ENCODE measurements at places on chromosomes 5 and 9.

- no peak for DNase-seq
Observed at GRCh38 chr5:126976520-126977172, 53.7 kb downstream of the MARCHF3 start.

DNA sequence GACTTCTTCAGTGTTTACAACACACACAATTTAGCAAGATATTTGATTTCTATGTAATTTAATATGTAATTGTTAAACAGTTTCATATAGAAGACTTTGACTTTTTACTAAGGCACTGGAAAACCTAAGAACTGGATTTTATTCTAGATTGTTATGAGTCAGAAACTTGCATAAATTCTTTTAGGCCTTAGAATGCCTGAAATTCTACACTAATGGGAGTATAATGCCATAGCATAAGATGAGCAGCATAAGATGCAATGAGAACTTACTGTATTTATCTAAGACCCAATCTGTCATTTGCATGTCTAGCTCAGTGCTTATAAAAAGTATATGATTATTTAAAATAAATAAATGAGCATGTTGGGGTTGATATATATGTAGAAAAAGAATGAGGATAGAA, 285.2 kb downstream of the CDH12 start:
- no peak for DNase-seq

GRCh38 chr9:7366121-7366520, 433.5 kb downstream of the DMAC1 start:
- DNase-seq = no peak

DNA sequence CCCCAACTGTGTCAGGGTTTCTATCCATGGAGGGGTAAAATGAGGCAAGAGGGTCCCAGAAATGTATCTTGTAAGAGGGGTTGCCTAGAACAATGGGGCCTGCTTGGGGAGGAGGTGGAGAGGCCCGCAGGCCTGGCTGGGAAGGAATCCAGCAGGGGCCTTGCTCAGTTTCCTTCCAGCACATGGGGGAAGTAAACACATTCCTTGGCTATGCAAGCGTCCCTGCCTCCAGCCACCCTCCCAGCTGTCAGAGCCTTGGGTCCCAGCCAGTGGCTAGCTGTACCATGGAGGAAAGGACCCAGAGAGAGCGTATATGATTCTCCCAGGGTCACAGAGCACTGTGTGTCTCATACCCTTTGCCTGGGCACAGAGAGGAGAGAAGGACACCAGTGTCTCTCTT, 71.1 kb upstream of the IL17B start:
- DNase-seq = no peak

GRCh38 chr5:127355337-127355736, 64.7 kb downstream of the MEGF10 start:
- no peak for DNase-seq

GRCh38 chr5:23396346-23396745, 111.1 kb upstream of the PRDM9 start:
- no peak for DNase-seq

GRCh38 chr9:111937301-111937700, 40.7 kb downstream of the UGCG start:
- DNase-seq = no peak

- DNase-seq = no peak
Observed at GRCh38 chr5:172939071-172939470, 20.2 kb upstream of the RPL26L1 start.

DNA sequence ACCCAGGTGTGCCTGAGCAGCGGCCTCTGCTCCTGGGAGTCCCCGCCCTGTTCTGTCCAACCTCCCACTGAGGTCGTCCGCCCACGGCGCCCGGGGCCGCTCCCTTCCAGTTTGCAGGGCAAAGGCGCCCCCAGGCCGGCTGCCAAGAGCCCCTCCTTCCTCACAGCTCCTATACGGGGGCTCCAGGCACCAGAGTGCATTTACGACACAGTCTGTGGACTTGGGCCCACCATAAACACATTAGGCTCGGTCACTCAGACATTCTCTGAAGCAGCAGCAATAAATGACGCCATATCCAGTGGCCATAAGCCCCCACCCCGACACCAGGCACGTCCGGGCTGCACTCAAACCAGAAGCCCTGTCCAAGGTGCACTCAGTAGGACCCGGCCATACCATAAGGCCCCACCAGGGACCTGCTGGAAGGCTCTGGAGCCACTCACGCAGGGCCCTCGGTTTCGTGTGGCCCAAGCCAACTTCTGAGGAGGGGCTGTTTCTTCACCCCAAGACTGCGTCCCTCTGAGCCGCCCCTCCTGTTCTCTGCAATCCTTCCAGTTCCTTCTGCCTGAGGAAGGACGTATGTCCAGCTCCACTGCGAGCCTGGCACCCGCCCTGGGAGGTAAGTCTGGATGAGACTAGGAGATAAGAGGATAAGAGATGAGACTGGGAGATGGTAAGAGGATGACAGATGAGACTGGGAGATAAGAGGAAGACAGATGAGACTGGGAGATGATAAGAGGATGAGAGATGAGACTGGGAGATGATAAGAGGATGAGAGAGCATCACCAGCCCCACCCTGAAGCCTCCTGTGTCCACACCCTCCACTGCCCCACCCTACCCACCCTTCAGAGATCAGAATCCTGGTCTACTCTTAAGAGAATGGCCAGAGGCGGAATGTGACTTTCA, 26.7 kb downstream of the SLC6A18 start:
- DNase-seq = no peak

- no peak for DNase-seq
Observed at GRCh38 chr5:42880496-42881150, 68.9 kb upstream of the SELENOP start.

GRCh38 chr5:57749396-57749795, 266.8 kb upstream of the ACTBL2 start:
- no peak for DNase-seq

- no peak for DNase-seq
Observed at GRCh38 chr5:60584304-60584703, 115.7 kb downstream of the DEPDC1B start.

GRCh38 chr9:86454701-86455615, 100.7 kb upstream of the TUT7 start:
- DNase-seq = no peak

DNA sequence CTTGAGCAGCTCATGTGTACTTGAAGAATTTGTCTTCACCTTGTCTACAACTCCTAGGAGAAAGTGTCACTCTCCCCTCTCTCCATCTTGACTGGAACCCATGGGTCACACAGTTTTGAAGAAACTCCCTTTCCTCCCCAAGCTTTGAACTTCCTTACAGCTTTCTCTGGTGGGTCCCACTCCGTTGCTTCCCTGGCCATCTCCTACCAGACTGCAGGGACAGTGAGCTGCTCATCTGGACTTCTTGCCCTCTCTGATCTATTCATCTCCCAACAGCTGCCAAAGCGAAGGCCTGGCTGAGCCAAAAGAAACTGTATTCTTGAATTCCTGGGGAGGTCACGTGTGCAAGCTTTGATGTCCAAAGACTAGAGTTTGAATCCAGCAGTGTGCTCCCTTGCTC, 22.7 kb upstream of the CXCL14 start:
- no peak for DNase-seq

- no peak for DNase-seq
Observed at GRCh38 chr9:78038620-78039300, 7.1 kb upstream of the GNAQ start.

GRCh38 chr5:75510836-75511434, 494 bp downstream of the CERT1 start:
- peak; percentile 47 for DNase-seq

- no peak for DNase-seq
Observed at GRCh38 chr9:8660383-8660782, 860.8 kb upstream of the DMAC1 start.

GRCh38 chr9:101840694-101841188, 102.3 kb upstream of the GRIN3A start:
- no peak for DNase-seq

DNA sequence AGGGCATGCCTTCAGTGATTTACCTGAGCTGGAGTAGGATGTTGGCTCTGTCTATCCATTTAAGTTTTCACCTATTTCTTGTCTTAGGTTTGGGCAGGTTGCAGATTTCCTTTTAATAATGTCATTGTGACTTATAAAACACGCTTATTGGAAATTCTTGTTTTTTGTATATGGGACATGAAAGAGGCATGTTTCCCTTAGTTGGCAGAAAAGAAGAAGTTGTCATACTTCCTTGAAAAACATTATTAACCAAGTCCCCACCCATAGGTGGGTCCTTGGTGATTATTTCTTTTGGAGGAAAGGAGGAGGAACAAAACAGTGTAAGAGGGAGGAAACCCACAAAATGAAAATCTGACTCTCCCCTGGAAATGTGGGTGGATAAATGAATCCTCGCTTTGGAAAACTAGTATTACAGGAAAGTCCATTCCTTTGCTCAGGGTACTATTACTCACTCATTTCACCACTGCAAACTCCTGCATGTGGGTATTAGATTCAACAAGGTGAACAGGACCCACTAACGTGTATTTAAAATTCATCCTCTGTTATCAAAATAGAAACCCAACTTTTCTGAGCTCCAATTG, 9.3 kb downstream of the CER1 start:
- DNase-seq = no peak

DNA sequence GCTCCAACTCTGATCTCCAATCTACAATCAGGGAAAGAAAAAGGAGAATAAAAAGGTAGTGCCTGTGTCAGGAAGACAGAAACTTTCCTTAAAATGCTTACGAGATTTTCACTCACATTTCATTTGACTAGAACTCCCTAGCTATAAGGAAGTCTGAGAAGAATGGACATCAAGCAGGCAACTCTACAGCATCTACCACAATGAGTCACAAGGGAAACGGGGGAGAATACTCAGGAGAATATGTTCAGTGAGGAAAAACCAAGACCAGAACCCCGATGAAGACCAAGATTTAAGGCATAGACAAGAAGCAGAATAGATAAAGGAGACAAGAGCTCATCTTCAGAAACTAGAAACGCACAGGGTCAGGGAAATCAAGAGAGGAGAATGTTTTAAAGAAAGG, 9.0 kb upstream of the SETD9 start:
- no peak for DNase-seq

DNA sequence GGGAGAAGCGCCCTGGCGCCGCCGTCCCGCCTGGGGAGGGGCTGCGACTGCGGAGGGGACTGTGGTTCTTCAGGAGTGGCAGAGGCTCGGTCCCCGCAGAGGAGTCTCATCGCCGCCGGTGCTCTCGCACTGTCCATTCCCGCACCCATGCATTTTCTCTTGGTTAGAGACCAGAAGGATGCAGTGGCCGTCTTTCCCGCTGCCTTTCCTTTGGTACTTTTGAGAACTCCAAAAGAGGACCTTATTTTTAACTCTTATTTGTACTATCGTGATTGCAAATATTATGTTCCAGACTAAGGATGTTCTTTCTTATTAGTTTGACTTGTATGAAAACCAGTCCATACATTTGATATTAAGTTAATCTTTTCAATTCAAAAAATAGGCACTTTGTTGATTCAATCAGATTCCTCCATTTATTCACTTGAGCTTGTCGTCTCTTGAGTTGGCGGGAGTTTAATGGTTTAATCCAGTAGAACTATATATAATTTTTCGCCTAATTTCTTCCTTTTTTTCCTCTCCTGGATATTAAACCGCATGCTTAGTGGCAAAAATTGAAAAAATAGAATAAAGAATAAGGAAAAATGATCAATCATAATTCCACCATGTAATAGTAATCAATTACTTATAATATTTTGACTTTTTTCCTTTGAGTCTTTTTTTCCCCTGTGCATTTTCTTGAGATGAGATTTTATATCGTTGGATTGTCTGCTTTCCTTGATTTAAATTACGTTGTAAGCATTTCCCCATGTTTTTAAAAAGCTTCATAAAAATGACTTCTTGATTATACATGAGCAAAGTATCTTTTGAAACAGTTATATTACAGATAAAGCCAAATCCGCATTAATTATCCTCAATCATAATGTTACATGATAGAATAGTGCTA, 861 bp downstream of the ZFYVE16 start:
- peak; percentile 70 for DNase-seq

GRCh38 chr5:174951151-174951780, 226.9 kb downstream of the MSX2 start:
- peak; percentile 81 for DNase-seq
